CD4-positive, CD25-positive, alpha-beta regulatory T cell (primary cell): ENCODE measurements at places on chromosomes 6 and 20. TPM values are rescaled to one million over a fixed set of nuclear protein-coding genes. Genes with fewer than 3 reads are reported as not detected.

Gene MAS1
- not detected for total RNA-seq

Gene SLA2
- total RNA-seq, result 39.4 TPM

Gene RFX6
- total RNA-seq, result not detected

Gene CD93
- total RNA-seq, result 3.3 TPM

Gene FGD2
- total RNA-seq, result 1.9 TPM

Gene PIGU
- total RNA-seq, result 9.7 TPM

Gene PLA2G7
- not detected for total RNA-seq

Gene FLOT1
- total RNA-seq, result 25.3 TPM

Gene KIF6
- total RNA-seq, result not detected

Gene SRSF12
- not detected for total RNA-seq

DNA sequence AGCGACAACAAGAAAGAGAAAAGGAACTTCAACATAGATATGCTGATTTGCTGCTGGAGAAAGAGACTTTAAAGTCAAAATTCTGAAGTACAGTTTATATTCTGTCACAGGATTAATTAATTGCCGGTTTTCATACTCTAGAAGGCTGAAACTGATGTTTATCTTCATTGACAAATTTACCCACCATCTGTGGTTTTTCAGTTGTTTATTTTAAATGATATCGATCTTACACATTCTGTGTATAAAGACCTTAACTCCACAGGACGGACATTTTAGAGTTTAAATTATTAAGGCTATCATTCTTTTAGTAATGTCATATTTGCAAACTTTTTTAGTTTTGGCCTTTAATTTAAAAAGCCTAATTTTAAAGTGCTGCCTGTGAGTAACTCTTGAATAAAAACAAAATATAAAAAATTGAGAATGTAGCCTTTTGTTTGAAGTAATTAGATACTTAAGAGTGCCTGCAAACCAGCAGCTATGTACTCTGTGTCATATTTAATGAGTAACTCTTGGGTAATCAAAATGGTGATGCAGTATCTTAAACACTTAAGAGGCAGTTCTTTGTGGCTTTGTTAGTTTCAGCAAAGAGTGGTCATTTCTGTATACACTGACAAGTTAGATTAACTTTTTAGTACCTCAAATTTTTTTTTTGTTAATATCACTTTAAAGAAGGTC is 59.3 kb downstream of the CDC5L start:
- H3K27ac ChIP-seq, result no peak overlapping the region
- H3K27me3 ChIP-seq, result no peaks in the 10 kb centered on the region
- H3K4me3 ChIP-seq, result no peak overlapping the region
- peaks cover 65% of the 10 kb centered on the region for H3K36me3 ChIP-seq
- no peaks in the 10 kb centered on the region for H3K4me1 ChIP-seq

DNA sequence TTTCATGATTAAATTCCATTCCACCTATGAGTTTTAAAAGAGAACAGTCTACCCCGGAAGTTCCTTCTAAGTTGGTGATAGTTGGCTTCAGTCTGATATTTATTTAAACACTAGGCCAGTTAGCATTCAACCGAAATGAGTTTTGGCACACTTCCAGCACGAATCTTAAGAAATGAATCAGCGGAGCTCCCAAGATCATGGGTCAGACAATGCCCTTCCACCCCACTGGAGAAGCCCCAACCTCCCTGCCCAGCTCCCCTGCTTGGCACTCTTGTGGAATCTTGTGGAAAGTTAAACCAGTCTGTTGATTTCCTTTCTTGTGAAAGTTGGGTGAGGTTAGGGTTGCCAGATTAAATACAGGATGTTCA is 64.3 kb downstream of the MKKS start:
- no peaks in the 10 kb centered on the region for H3K36me3 ChIP-seq
- H3K4me1 ChIP-seq, result no peaks in the 10 kb centered on the region
- no peak overlapping the region for H3K27ac ChIP-seq
- no peak overlapping the region for H3K4me3 ChIP-seq

- no peaks in the 10 kb centered on the region for H3K36me3 ChIP-seq
- DNase-seq, result peak; percentile 74
- no peaks in the 10 kb centered on the region for H3K27me3 ChIP-seq
- H3K27ac ChIP-seq, result peak overlapping the region; percentile 64
- H3K4me3 ChIP-seq, result peak overlapping the region; percentile 46
Measured at GRCh38 chr20:43727980-43728590, 1.3 kb upstream of the GTSF1L start.

GRCh38 chr6:30411515-30412207 is 66.7 kb downstream of the RPP21 start:
- no peaks in the 10 kb centered on the region for H3K36me3 ChIP-seq
- peaks cover 30% of the 10 kb centered on the region for H3K27me3 ChIP-seq
- no peak overlapping the region for H3K4me3 ChIP-seq
- H3K4me1 ChIP-seq, result peaks cover 4% of the 10 kb centered on the region
- peak; percentile 60 for DNase-seq

DNA sequence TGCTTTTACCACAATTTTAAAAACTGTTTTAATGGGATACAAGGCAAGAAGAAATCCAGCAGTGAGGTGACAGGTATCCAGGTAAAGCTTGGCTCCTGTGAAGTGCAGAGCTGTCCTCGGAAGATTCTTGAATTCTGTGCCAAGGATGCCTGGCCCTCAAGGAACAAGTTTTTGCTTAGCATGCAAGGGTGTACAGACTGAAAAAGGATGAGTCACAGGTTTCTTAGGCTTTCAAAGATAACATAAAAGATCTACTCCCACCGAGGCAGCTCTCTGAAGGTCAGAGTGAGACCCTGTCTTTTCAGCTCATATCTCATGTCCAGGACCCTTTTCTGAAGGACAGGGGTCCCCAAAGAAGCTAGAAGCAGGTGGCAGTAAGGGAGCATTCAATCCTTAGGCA is 83.3 kb downstream of the CHD6 start:
- no peaks in the 10 kb centered on the region for H3K27me3 ChIP-seq
- peaks cover 43% of the 10 kb centered on the region for H3K36me3 ChIP-seq
- DNase-seq, result no peak
- H3K4me3 ChIP-seq, result no peak overlapping the region

DNA sequence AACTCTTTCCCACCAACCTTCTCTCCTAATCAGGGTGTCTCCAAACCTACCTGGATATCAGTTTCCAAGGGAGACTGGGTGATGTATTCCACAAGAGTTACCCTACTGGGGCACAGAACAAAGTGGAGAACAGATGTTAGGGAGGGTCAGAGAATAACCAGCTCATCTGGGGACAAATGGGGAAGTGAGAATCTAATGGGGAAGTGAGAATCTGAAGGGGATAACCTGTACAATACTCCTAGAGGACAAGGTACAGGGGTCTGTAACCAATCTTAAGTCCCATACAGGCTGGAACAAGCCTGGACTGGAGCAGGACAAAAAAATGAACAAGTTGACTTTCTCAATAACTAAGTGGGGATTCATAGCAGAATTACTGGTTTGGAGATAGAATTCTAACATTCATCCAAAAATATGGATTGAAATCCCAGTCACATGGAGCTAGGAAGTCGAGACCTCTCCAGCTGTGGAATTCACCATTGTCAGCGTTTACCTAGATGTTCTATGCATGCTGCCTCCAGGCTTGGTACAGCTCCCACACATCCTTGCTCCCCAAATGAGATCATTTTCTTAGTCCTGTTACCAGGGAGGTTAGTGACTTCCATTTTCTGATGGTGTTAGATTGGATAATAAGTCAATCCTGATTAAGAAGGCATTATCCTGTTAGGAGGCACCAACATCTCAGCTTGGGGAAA is 214.8 kb upstream of the MOCS1 start:
- H3K36me3 ChIP-seq, result no peaks in the 10 kb centered on the region
- H3K4me1 ChIP-seq, result no peaks in the 10 kb centered on the region
- no peak overlapping the region for H3K27ac ChIP-seq
- H3K27me3 ChIP-seq, result peaks cover 1% of the 10 kb centered on the region
- no peak overlapping the region for H3K4me3 ChIP-seq

DNA sequence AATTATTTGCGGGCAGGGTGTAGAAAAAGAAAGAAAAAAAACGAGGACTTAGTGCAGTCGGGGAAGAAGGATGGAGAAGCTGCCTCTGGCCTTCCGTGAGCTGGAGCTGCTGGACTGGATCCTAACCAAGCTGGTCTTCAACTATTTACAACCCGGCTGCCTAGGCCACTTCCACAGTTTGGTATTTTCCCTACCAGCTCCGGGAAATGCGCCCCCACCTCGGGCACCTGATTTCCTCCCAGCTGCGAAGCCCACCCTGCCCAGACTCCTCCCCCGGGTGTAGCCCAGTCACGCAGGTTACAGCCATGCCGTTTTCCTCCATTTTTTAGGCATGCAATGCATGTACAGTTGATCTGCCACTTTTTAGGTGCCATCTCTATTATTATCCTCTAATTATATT is 21.2 kb downstream of the THEMIS start:
- H3K4me1 ChIP-seq, result no peaks in the 10 kb centered on the region
- H3K36me3 ChIP-seq, result no peaks in the 10 kb centered on the region
- no peak overlapping the region for H3K27ac ChIP-seq

- H3K27ac ChIP-seq, result no peak overlapping the region
- H3K4me1 ChIP-seq, result no peaks in the 10 kb centered on the region
- H3K27me3 ChIP-seq, result peaks cover 2% of the 10 kb centered on the region
- no peaks in the 10 kb centered on the region for H3K36me3 ChIP-seq
- DNase-seq, result no peak
Measured at GRCh38 chr6:87116922-87117321, 22.0 kb upstream of the CGA start.

GRCh38 chr20:49862607-49863200 is 50.1 kb downstream of the SLC9A8 start:
- H3K27me3 ChIP-seq, result no peaks in the 10 kb centered on the region
- no peaks in the 10 kb centered on the region for H3K4me1 ChIP-seq

DNA sequence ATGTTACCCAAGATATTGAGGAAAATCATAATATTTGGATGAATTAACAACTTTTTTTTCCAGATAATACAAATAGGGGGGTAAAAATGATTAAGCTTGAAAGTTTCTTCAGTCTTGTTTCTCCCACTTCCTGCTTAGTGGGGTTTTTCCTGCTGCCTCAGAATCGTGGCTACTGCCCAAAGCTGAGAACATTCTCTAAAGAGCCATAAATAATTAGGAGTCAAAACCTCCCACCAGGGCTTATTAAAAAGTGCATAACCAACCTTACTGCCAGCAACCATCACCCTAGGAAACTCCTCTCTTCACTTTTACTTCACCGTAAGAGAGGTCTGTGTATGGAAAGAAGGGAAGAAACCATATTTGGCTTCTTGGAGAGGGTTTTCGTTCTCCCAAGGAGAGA is 9.0 kb upstream of the LCA5 start:
- no peaks in the 10 kb centered on the region for H3K27me3 ChIP-seq
- H3K27ac ChIP-seq, result no peak overlapping the region
- H3K36me3 ChIP-seq, result no peaks in the 10 kb centered on the region
- H3K4me1 ChIP-seq, result no peaks in the 10 kb centered on the region

DNA sequence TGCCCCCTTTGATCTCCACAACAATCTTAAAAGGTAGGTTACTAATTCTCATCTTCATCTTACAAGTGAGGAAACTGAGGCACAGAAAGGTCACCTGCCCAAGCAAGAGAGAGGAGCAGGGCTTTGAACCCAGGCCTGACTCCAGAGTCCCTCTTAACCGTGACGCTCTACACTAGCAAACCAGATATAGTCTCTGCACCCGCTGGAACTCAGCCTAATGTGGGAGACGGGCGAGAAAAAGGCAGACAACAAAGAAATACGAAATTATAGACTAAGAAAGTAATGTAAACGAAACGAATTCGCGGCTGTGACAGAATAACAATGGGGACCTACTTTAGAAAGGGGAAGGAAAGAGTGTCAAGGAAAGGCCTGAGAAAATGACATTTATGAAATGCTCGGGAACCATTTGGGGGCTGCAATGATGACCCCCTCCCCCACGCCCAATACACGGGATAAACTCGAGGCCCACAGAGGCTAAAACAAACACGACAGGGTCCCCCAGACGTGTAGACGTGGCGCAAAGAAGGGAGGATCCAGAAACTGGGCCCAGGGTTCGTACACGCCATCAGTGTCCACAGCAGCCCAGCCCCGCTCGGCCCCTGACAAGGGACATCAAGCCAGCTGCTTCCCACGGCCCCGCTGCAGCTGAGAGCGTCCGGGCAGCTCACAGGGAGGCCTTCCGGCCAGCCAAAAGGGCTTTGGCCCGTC is 637 bp downstream of the TRPC4AP start:
- H3K4me3 ChIP-seq, result peak overlapping the region; percentile 89
- H3K27me3 ChIP-seq, result no peaks in the 10 kb centered on the region
- H3K4me1 ChIP-seq, result peaks cover 39% of the 10 kb centered on the region
- peak; percentile 24 for DNase-seq
- peaks cover 9% of the 10 kb centered on the region for H3K36me3 ChIP-seq

- H3K4me3 ChIP-seq, result no peak overlapping the region
- no peak overlapping the region for H3K27ac ChIP-seq
- H3K27me3 ChIP-seq, result peaks cover 8% of the 10 kb centered on the region
Measured at GRCh38 chr6:35173044-35173426, 31.9 kb upstream of the TCP11 start.

- H3K27me3 ChIP-seq, result no peaks in the 10 kb centered on the region
- no peaks in the 10 kb centered on the region for H3K4me1 ChIP-seq
- H3K27ac ChIP-seq, result no peak overlapping the region
- H3K4me3 ChIP-seq, result no peak overlapping the region
Measured at GRCh38 chr6:71028877-71029252, 72.0 kb upstream of the B3GAT2 start.

DNA sequence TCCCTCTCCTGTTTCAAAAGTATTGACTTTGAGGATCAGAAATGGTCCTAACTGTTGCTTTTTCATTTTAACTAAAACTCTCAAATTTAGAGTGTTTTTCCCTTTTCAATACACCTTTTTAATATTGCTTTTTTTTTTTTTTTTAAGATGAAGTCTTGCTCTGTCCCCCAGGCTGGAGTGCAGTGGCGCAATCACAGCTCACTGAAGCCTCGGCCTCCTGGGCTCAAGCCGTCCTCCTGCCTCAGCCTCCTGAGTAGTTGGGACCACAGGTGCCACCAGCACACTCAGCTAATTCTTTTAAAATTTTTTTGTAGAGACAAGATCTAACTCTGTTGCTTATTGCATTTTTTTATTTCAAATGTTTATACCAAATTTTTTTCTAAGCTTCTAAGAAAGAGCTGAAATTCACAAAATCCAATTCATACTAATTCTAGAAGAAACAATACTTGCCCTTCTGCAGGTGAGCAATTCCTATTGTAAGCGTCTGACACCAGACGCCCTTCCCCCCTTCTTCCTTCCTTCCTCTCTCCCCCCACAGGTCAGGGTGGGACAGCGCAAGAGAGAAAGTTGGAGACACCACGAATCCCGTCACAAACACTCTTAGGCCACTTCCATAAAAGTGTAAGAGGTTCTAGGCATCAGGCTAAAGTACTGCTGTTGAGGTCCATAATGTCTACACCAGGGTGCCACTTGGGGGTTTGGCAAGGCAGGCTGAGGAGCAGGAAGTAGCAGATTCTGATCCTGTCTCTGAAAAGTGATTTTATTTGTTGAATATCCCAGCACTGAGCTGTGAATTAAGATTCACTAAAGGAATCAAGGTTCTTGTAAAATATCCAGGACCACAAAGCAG is 12.8 kb downstream of the DLL1 start:
- no peak overlapping the region for H3K4me3 ChIP-seq
- no peak overlapping the region for H3K27ac ChIP-seq
- H3K36me3 ChIP-seq, result no peaks in the 10 kb centered on the region
